HuH-7 (cell line): ENCODE measurements at places on chromosomes 16 and 17.

DNA sequence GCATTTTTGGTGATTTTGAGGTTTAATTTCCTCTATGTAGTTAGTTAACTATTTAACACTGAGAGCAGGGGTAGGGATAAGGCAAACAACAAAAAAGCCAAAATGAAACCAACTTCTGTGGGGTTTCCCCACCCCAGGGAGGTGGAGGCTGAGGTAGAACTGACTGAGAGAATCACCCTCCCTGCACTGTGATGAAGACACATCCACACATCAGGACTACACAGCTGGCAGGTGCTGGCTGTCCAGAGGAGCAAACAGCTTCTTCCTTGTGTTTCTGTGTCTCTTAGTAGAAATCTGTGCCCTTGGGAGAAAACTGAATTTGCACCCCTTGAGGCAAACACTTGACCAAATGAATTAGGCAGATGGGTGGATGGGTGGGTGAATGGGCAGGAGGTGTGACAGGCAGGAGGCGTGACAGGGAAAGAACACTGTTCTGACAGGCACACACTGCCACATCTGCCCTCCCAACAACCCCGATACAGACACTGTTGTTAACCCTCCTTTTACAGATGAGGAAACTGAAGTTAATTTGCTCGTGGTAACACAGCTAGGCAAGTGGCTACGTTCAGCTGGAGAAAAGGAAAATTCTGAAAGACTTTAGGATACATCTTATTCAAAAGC, 62.9 kb upstream of the AMZ2 start:
- no peak for DNase-seq

DNA sequence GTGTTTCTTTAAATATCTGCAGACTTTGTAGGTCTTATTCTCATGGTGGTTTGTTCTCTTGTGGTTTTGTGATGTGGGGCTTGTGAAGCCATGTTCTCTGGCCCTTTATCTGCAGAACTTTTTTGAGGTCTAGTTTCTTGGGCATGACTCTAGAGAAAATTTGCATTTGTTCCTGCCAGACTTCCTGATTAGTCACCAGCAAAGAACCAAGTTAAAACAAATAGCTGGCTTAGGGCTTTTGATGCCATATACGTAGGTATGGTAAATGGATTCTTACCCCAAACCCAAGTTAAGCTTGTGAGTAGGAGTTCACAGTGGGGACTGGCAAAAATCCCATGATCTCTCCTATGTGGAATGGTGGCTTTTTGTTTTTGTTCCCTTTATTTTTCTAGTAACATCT, 68.7 kb upstream of the IRX3 start:
- no peak for DNase-seq

- DNase-seq = no peak
These were observed 36.8 kb upstream of the CDH3 start for GRCh38 chr16:68608330-68608729.

- no peak for DNase-seq
These were observed 48.4 kb upstream of the PABPN1L start for GRCh38 chr16:88914750-88915368.

- no peak for DNase-seq
These were observed 6.2 kb upstream of the HEXIM2 start for GRCh38 chr17:45155483-45155882.

- DNase-seq = no peak
These were observed 980 bp downstream of the TBC1D10B start for GRCh38 chr16:30369091-30369937.

- DNase-seq = no peak
These were observed 48.6 kb downstream of the GAS7 start for GRCh38 chr17:10149573-10150399.

DNA sequence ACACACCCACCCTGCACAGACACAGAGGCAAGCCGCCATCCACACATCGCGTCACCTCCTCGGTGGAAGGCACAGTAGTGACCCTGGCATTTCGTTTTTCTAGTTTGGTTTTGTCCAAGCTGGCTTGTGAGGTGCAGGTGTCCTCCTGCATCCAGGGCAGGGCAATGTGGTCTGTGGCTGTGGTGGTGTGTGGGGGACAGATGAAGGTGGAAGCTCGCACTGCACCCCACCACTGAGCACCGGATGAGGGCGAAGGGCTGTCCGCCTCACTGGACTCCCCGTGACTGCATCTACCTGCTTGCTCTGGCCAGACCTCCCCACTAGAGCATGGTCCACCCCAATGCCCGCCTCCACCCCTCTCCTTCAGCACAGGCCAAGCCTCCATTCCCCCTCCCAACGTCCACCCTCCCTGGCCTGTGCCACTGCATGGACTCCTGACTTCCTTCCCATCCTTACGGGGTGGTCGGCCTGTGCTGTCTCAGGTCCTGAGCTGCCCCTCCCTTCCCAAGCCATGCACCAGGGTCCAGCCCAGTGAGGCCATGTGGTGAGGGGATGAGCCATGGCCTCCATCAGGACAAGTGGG, 78.8 kb upstream of the CBX4 start:
- DNase-seq = no peak

GRCh38 chr17:63688396-63689020, 11.4 kb downstream of the LIMD2 start:
- no peak for DNase-seq

DNA sequence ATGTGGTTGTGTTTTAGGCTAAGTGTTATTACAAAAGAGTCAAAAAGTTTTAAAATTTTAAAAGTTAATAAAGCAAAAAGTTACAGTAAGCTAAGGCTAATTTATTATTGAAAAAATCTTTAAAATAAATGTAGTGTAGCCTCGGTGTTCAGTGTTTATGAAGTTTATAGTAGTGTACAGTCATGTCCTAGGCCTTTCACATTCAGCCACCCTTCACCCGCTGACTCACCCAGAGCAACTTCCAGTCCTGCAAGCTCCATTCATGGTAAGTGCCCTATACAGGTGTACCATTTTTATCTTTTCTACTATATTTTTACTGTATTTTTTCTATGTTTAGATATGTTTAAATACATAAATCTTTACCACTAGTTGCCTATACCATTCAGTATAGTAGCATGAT, 98.5 kb upstream of the RPRML start:
- no peak for DNase-seq

DNA sequence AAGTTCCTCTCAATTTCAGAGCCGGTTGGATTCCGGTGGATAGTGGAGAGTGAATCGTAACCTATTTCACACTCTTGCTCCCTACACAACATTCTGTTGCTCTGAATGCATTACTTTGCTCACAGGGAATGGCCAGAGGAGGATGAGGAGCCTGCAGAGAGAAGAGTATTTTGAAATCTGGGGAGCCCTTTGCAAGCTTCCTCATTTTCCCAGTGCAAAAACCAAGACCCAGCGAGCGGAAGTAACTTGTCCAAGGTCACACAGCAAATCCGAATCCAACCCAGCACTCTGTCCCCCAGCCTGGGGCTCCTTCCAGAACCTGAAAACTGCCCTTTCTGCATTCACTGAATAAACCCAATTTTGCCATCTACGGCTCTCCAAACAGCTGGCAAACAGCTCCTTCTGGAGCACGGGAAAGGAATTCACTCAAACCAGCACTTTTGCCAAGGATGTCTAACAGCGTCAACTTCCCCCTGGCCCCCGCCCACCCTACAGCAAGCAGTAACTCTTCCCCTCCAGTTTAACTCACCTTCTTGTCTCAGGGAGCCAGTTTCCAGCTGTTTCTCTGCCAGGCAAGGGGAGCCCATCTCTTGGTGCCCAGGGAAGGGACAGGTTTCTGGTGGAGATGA, 557 bp downstream of the KCNG4 start:
- DNase-seq = no peak

- peak; percentile 34 for DNase-seq
These were observed 37.7 kb downstream of the DUSP14 start for GRCh38 chr17:37527249-37527851.

DNA sequence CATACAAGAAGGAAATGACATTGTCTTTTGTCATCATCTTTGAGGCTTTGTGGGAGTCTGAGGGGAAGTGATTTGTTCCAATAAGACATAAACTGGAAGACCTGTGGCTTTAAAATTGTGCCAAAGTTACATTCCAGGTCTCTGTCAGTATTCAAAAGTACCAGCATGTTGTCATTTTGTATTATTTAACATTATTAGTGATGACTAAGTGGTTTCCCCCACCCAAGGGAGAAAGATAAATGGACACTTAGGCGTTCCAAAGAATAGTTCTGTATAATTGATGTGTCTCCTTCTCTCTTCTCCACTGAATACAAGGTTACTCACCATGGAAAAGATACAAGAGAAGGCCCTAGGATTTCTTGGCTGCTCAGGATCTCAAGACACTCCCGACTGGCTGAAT, 3.8 kb downstream of the CFAP97D1 start:
- no peak for DNase-seq

GRCh38 chr17:14744761-14745473, 444.0 kb downstream of the HS3ST3B1 start:
- DNase-seq = no peak

GRCh38 chr17:9571201-9571600, 4.4 kb downstream of the STX8 start:
- no peak for DNase-seq

GRCh38 chr17:67891481-67892119, 66.3 kb downstream of the BPTF start:
- DNase-seq = peak; percentile 32

GRCh38 chr17:1577182-1577581, 14.6 kb upstream of the PITPNA start:
- DNase-seq = peak; percentile 62

DNA sequence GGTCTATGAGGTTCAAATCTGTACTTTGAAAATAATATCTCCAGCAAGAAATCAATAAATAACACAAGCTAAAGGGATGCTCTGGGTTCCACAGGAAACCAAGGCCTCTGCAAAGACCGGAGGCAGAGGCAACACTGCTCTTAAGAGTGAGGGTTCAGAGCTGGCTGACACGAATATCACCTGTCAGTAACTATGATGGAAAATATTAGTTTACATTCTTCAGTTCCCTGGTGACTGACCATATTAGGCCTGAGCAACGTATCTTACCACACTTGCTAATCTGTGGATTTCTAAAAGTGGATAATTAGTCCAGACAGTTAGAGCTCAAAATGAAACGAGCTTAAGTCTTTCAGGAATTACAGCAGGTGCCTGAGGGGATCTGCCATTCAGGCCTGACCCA, 459.3 kb downstream of the HS3ST3B1 start:
- no peak for DNase-seq

DNA sequence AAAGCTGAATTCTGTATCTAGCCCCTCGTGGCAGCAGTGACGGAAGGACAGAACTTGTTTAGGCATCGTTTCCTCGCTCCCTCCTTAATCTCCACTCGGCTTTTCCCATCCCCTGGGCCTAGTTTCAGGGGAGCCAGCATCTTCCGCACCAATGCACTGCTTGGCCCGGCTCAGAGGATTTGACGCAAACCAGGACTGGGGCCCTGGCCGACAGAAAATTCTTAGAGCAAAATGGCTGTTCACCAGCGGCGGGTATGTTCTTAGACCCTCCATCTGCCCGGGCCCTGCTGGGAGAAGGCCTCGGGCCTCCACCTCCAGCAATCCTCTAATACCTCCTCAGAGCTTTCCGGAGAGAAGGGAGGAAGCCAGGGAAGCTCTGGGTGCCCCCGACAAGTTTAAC, 54.6 kb downstream of the TBC1D16 start:
- DNase-seq = no peak

DNA sequence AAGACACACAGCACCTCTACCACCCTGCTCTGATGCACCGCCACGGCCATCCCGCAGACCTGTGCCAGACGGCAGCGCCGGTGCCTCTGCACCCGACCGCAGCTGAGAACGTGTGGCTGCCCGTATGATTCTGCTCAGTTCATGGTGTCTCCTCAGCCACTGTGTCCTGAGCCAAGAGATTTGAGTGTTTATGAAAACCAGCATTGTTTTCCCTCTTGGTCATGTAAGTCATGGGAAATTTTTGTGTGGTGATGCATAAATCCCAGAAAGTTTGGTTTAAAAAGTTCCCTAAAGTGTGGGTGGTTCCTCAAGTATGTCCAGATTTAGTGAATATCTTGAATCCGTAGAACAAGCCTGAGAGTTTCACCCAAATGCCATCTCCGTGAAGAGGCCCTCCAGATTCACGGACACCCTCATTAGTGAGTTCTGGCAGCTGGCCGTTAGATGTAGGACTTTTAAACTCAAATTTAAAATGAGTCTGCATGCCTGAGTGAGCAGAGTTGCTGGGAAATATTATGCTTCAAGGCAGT, 57.6 kb downstream of the CDRT4 start:
- no peak for DNase-seq

- DNase-seq = peak; percentile 76
These were observed 149.6 kb downstream of the WWOX start for GRCh38 chr16:78249056-78249455.

GRCh38 chr16:58885528-58886170, 151.5 kb upstream of the GOT2 start:
- DNase-seq = no peak

DNA sequence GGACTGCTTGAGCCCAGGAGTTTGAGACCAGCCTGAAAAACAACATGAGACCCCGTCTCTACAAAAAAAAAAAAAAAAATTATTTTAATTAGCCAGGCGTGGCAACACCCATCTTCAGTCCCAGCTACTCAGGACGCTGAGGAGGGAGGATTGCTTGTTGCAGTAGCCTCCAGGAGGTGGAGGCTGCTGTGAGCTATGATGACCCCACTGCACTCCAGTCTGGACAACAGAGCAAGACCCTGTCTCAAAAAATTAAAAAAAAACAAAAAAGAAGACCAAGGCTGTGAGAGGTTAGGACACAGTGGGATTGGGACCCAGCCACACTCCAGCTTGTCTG, 1.3 kb upstream of the SNAI3 start:
- no peak for DNase-seq

GRCh38 chr16:1710811-1711507, 5.0 kb downstream of the MAPK8IP3 start:
- DNase-seq = no peak

- no peak for DNase-seq
These were observed 6.8 kb downstream of the OR1F1 start for GRCh38 chr16:3194792-3195191.

GRCh38 chr17:28327031-28327607, 8.1 kb downstream of the TMEM97 start:
- DNase-seq = no peak

DNA sequence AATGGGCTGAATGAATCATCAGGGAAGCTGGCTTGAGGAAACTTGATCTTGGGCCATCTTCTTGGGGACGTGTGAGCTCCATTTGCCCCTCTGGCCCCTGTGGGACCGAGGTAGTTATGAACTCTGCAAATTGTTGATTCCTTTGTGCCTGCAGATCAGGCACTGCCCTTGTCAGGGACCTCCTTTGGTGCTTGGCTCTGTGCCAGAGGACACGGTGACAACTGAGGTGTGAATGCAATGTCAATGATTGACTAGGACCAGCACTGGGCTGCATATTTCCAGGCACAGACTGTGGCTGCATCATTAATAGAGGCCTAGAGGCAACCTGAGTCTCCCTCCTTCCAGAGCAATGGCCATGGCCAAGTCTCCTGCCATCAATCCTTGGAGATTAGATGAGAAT, 23.8 kb downstream of the PDILT start:
- DNase-seq = no peak
